ENCODE measurements at places on chromosomes 16 and 17.

DNA sequence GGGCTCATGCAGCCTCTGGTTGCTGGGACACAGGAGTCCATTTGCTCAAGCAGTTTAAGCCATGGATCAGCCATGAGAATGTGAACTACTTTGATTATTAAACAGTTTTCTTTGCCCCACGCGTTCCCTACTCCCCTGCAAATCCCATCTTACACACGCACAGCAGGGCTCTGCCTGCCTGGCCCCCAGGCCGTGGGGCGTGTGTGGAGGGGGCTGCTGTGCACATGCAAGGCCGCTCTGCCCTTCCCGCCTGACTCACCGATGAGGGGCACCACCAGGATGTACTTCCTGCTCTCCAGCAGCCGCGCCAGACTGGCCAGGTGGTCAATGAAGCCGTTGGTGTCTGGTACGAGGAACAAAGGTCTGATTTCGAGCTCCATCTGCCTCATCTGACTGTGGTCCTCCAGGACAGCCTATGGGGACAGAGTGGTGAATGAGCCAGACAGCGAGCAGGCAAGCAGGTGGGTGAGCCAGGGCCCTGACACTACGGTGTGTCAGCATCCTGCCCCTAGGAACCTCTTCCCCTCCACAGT lies 13.7 kb downstream of the HIC1 start:
- peaks cover 33% of the 10 kb centered on the region for H3K4me1 ChIP-seq
- H3K36me3 ChIP-seq, result peaks cover 17% of the 10 kb centered on the region
- H3K27me3 ChIP-seq, result no peaks in the 10 kb centered on the region
- no peak for DNase-seq

DNA sequence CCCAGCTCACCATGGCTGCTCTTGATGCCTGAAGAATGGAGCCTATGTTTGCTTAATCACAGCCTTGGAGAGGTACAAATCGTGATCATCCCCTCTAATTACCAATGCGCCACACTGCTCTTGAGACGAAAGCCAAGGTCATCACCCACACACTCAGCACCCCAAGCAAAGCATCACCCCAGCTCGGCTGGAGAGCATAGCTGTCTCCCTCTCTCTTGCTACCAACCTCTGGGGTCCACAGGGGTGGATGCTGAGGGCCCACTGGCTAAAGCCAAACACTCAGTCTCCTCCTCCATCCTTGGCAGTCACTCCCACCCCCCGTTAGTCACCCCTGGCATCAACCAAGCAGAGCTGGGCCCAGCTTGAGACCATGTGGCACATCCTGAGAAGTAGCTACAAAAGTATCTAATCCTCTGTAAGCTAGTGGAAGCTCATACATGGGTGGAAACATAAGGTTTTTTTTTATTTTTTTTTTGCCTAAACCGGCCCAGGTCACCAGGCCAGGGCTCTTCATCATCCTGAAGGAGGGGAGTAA lies 44.8 kb downstream of the PIMREG start:
- H3K4me3 ChIP-seq, result no peak overlapping the region
- DNase-seq, result no peak
- H3K27me3 ChIP-seq, result peaks cover 63% of the 10 kb centered on the region
- H3K36me3 ChIP-seq, result no peaks in the 10 kb centered on the region
- H3K4me1 ChIP-seq, result no peaks in the 10 kb centered on the region
- no peak overlapping the region for H3K27ac ChIP-seq

GRCh38 chr16:30018731-30019158 lies 4.3 kb upstream of the C16orf92 start:
- DNase-seq, result no peak
- H3K4me1 ChIP-seq, result peaks cover 9% of the 10 kb centered on the region
- H3K27ac ChIP-seq, result no peak overlapping the region
- no peaks in the 10 kb centered on the region for H3K36me3 ChIP-seq
- H3K4me3 ChIP-seq, result no peak overlapping the region
- no peaks in the 10 kb centered on the region for H3K27me3 ChIP-seq

GRCh38 chr17:69223809-69224208 lies 4.8 kb downstream of the ABCA10 start:
- H3K36me3 ChIP-seq, result no peaks in the 10 kb centered on the region
- H3K4me1 ChIP-seq, result no peaks in the 10 kb centered on the region
- DNase-seq, result no peak
- H3K27ac ChIP-seq, result no peak overlapping the region
- no peak overlapping the region for H3K4me3 ChIP-seq

DNA sequence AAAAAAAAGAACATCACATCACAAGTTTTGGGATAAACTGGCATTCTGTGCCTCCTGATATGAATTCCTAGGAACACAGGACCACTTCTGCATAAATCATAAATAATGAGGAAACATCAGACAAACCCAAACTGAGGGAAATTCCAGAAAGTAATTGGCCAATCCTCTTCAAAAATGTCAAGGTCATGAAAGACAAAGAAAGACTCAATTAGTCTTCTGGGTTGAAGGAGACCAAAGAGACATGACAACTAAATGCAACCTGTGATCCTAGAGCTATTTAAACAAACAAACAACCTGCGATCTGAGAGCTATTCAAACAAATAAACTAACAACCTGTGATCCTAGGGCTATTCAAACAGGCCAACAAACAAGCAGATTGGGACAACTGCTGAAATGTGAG lies 144.3 kb downstream of the VPS53 start:
- no peak overlapping the region for H3K4me3 ChIP-seq
- peak overlapping the region; percentile 54 for H3K27ac ChIP-seq
- no peak for DNase-seq
- H3K27me3 ChIP-seq, result no peaks in the 10 kb centered on the region
- H3K4me1 ChIP-seq, result no peaks in the 10 kb centered on the region
- peaks cover 5% of the 10 kb centered on the region for H3K36me3 ChIP-seq

DNA sequence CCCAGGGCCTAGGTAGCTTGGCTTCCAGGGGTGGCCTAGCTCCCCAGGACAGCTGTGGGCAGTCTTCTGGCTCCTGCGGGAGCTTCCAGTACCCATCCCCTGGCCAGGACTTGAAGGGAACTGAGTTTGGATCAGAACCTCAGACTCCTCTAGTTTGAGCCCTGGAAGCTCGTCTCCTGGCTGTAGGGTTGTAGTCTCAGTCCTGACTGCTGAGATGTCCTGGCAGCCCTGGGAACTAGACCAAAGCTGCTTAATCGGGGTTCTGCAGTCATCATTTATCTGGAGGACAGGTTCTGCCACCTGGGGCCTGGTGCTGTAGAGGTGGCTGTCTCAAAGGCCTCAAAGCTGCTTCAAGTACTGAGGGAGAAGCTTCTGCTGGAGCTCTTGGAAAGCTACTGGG lies 163.7 kb downstream of the WSCD1 start:
- no peak overlapping the region for H3K27ac ChIP-seq
- H3K27me3 ChIP-seq, result peaks cover 10% of the 10 kb centered on the region
- H3K36me3 ChIP-seq, result no peaks in the 10 kb centered on the region
- H3K4me3 ChIP-seq, result no peak overlapping the region

GRCh38 chr16:85944572-85945423 lies 45.8 kb downstream of the IRF8 start:
- H3K36me3 ChIP-seq, result no peaks in the 10 kb centered on the region
- H3K27ac ChIP-seq, result no peak overlapping the region
- H3K4me1 ChIP-seq, result peaks cover 12% of the 10 kb centered on the region
- no peak for DNase-seq

GRCh38 chr17:6069539-6070429 lies at the start of gene WSCD1:
WSCD1 (plus strand) TSS chr17:6070379; CDS start chr17:6080659, 10,280 bp downstream.
- no peak for DNase-seq
- H3K36me3 ChIP-seq, result peaks cover 3% of the 10 kb centered on the region
- peaks cover 12% of the 10 kb centered on the region for H3K4me1 ChIP-seq
- H3K27me3 ChIP-seq, result peaks cover 88% of the 10 kb centered on the region
- H3K4me3 ChIP-seq, result peak within 1 kb of the TSS; percentile 70
